ENCODE measurements at places on chromosomes 2 and 18.
A peak's percentile ranks its signal among the peaks of the same experiment; 100 is the strongest.

- peak; percentile 77 for DNase-seq
Measured at GRCh38 chr2:67259556-67260342, 137.4 kb upstream of the ETAA1 start.

- DNase-seq: peak; percentile 89
Measured at GRCh38 chr2:66433945-66434678, 813 bp upstream of the MEIS1 start.

DNA sequence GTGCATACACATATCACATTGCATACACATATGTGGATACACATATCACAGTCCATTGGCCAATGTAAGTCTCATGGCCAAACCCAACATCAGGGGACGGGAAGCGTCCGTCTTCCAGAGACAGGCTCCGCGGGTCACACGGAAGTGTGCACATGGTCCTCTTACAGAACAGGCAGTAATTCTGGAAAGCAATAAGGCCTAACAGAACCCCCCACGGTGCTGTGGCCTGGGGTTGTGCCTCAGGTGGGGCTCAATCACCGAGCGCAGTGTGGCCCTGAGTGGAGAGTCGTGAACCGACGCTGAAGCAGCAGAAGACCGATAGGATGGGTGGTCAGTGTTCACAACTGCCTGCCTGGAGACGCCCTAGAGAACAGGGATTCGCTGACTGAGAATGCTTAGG is 857.3 kb downstream of the GALR1 start:
- DNase-seq: no peak

DNA sequence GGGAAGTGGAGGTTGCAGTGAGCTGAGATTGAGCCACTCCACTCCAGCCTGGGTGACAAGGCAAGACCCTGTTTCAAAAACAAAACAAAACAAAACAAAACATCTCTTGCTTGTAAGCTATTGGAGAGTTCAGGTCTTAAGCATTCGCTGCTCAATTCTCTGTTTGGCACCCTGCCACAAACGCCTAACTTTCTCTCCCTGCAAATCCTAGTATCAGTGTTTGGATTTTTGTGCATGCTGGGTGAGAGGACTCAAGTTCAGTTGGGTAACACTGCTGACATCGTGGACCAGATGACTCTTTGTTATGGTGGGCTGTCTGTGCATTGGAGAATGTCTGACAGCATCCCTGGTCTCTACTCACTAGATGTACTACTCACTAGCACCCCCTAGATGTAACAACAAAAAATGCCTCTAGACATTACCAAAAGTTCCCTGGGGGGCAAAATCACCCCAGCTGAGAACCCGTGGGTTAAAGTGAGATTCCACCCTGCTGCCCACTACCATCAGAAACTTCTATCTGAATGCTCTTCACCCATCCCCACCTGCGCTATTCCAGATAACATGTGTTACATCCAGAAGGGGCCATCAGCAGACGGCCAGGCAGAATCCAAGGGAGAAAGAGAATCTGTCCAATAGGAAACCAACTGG is 50.9 kb downstream of the CACNB4 start:
- peak; percentile 37 for DNase-seq

DNA sequence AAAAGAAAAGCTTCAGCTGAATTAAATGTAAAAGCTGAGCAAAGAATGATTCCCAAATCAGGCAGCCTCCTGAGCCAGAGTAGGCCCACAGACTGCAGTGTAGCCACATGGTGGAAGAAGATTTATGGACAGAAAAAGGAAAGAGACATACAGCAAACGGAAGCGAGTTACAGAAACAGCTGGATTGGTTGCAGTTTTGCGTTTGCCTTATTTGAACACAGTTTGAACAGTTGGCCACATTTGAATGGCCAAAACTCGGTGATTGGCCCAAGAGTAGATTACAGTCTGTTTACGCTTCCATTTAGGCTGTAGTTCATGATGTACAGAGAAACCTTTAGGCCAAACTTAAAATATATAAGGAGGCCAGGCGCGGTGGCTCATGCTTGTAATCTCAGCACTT is 35.1 kb downstream of the SH2D6 start:
- no peak for DNase-seq

DNA sequence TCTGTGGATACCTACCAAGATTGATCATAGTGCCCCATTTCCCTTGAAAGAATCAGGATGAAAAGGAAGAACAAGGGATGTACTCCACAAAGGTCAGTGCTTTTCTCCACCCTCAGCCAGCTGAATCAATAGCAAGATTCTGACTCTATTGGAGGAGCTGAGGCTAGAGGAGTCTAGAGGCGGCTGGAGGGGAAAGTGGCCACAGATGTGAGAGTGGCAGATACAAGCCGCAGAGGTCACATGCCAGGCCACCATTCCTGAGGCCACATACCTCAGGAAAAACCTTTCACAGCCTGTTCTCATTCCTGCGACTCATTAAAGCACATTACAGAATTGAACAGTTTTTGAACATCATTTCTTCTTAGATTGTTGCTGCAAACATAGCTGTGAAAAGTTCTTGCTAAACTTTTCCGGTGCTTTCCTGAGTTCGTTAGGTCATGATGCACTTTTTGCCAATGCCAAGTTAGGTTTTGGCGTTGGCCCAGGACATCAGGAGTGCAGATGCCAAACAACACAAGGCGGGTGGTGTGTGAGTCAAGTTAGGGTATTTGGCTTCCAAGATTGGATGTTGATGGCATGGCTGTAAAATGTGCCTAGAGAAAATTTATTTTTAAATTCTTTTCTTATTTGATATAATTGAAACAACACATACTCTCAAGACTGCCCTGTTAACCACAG is 160.7 kb upstream of the SP5 start:
- DNase-seq: no peak

DNA sequence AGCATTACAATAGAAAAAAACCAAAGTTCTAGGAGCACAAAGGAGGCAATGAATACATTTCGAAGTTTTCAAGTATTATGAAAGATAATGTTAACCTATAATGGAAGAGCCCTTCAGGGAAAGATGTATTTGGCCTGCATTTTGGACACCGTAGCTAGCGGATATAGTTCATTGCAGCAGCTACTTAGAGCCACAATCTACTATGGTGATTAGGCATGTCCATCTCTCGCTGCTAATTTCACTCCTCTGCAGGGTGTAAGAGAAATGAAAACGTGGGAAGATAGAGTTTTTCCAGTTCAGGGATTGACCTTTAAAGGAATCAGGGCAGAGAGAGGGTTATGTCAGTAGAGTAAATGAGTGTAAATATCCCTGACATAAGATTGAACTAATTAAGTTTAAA is 8.5 kb upstream of the CAVIN2 start:
- no peak for DNase-seq

- DNase-seq: no peak
Measured at GRCh38 chr2:174633623-174633930, 36.0 kb upstream of the WIPF1 start.

GRCh38 chr2:237315170-237315828 is 98.7 kb downstream of the COL6A3 start:
- DNase-seq: peak; percentile 99

DNA sequence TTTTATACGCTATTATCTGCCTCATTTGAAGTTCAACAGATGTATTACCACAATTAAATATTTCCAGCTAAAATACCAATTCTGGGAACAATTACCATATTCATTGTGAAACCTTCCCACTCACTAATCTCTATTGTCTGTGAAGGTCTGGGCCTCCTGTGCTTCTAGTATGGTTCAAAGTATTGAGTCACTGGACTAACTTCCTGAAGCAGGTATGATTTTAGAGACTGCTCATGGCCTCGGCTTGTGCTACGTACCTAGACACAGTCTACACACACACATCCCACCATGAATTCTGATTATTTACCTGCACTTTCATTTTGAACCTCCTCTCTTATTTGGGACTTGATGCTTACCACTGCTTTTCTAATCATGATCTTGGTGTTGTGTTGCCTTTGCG is 180.7 kb upstream of the EPHA4 start:
- no peak for DNase-seq

DNA sequence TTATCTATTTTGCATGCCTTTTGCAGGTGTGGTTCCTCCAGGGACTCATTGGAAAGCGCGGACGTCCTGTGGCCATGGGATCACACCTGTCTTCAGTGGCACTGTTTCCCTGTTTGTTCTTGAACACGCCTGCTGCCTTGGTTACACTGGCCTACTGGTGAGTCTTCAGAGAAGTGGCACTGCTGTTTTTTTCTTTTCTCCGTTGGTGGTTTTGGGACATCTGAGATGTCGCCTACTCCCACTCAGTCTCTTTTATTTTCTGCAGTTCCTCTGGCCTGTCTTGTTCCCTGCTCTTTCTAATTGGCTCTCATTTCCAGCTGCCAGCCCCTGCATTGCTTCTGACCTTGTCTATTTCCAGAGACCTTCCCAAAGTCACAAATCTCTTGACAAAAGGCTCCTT is 35.7 kb upstream of the POU3F3 start:
- DNase-seq: no peak

- no peak for DNase-seq
Measured at GRCh38 chr2:11074246-11074820, 80.9 kb upstream of the SLC66A3 start.

GRCh38 chr2:120034621-120035020 is 21.7 kb downstream of the EPB41L5 start:
- no peak for DNase-seq

GRCh38 chr18:44602845-44603244 is 77.8 kb upstream of the SETBP1 start:
- no peak for DNase-seq

GRCh38 chr2:232528746-232529460 is 2.9 kb downstream of the CHRND start:
- no peak for DNase-seq

- peak; percentile 32 for DNase-seq
Measured at GRCh38 chr2:43676322-43677050, at the start of gene C1GALT1C1L. C1GALT1C1L (minus strand) TSS chr2:43676429; CDS start chr2:43676322, 107 bp downstream.

GRCh38 chr2:99729104-99730025 is 239.5 kb upstream of the REV1 start:
- DNase-seq: peak; percentile 66

- peak; percentile 83 for DNase-seq
Measured at GRCh38 chr2:46540496-46541331, 61.3 kb downstream of the TMEM247 start.

DNA sequence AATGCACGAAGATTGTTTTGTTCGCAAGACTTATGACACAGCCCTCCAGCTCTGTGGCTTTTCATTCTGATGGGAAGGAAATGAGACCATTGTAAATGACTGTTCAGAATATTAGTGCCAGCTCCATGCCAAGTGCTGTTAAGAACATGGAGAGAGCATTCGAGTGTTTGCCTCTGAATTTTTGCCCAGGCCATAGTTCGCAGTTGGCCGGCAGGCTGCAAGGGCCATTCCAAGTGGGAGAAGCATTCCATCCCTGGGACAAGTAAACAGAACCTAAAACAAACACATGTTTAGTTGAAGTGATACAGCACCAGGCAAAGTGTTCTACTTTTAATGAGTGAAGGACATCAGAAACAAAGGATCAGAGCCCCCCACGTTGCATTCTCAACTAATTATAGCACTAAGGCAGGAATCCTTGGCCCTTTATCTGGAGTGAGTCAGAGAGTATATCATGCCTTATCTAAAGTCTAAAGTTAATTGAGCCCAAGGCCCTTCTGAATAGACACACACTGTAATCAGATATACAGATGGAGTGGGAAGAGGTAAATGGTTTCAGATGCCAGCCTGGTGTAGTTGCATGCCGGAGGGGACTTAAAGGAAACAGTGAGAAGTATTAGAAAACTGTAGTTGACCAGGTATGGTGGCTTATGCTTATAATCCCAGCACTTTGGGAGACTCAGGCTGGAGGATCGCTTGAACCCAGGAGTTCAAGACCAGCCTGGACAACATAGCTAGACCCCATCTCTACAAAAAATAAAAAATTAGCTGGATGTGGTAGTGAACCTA is 53.3 kb downstream of the NEDD4L start:
- DNase-seq: peak; percentile 57

DNA sequence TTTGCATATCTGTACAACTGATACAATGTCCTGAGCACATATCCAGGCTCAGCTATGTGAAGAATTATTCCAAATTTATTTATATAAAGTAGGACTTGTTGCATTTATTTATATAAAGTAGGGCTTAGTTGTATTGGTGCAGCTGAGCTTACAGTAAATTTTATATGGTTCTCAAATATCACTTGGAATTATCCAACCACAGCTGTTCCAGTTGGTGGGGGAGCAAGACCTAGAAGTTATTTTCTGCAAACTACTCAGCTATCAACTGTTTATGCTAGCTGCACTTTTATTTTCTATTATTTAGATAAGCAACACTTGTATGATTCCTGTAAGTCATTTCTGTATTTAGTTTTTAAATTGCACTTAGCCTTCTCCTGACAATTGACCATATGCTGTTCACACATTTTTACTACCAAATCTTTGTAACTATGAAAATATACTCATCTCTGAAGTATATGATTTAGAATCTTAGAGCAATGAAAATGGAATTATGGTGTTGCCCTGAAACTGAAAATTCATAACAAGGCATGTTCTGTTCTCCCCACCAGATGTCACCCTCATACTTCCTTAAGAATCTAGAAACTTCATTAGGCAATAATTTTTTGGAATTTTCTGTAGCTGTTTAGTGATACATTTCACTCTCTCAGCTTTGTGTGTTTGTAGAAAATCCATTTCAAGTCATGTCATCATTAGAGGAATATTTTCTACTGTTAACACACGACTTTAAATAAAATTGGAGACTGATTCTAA is 157.0 kb upstream of the CBLN2 start:
- DNase-seq: no peak

DNA sequence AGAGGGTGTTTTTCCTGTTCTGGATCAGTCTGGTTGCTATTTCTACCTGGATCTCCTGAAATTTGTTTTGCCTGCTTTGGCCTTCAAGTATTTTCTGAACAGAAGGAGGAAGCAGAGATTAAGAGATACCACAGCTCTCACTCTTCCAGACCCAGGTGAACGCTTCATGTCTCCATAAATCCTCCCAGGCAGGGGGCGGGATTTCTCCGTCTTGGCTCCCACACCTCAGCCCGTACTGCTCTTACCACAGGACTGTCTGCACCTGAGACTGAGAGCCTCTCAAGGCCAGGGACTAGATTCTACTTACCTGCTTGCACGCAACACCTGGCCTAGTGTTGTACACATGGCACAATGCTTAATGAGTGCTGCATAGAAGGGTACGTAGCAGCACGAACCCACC is 59.9 kb upstream of the LRPPRC start:
- DNase-seq: no peak

- no peak for DNase-seq
Measured at GRCh38 chr2:229348128-229348527, 77.0 kb upstream of the PID1 start.

- no peak for DNase-seq
Measured at GRCh38 chr2:105990624-105991023, 203.5 kb downstream of the UXS1 start.

- DNase-seq: peak; percentile 72
Measured at GRCh38 chr18:57220480-57220879, 73.6 kb downstream of the BOD1L2 start.

GRCh38 chr2:75577280-75577679 is 16.5 kb upstream of the EVA1A start:
- DNase-seq: no peak

GRCh38 chr2:12076810-12077209 is 330.4 kb downstream of the LPIN1 start:
- peak; percentile 34 for DNase-seq

DNA sequence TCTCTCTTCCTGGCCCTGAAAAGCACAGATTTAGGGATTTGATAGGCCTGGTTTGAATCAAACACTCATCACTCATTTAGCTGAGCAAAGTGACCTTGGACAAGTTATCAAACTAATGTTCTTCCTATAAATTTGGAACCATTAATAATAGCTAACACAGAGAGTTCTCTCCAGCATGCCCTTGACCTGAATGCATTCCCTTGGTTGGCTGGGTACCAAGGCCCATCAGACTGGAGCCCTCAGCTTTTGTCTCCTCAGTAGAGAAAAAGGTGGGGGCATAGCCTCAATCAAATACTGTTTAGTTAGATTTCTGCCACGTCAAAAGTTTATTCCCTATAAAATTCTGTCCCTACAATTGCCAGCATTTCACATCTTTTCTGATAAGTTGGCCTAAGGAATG is 13.8 kb upstream of the MRPL19 start:
- DNase-seq: no peak
